Activated CD8-positive, alpha-beta T cell treated with anti-CD3 and anti-CD28 coated beads, Interleukin-2, amount 10 ng/mL, durations not matched to agents 7 days and 5 days (primary cell): ENCODE measurements at places on chromosomes 6 and 20. TPM values are rescaled to one million over a fixed set of nuclear protein-coding genes. Genes with fewer than 3 reads are reported as not detected.

The SIRPD gene
- total RNA-seq: 0.23 TPM

The EFCAB8 gene
- 1.0 TPM for total RNA-seq

- peaks cover 6% of the 10 kb centered on the region for H3K4me1 ChIP-seq
- peaks cover 43% of the 10 kb centered on the region for H3K27me3 ChIP-seq
- DNase-seq: peak; percentile 40
- H3K4me3 ChIP-seq: peak overlapping the region; percentile 39
- H3K27ac ChIP-seq: no peak overlapping the region
Measured at GRCh38 chr20:37901654-37902503, 1.0 kb upstream of the VSTM2L start.

DNA sequence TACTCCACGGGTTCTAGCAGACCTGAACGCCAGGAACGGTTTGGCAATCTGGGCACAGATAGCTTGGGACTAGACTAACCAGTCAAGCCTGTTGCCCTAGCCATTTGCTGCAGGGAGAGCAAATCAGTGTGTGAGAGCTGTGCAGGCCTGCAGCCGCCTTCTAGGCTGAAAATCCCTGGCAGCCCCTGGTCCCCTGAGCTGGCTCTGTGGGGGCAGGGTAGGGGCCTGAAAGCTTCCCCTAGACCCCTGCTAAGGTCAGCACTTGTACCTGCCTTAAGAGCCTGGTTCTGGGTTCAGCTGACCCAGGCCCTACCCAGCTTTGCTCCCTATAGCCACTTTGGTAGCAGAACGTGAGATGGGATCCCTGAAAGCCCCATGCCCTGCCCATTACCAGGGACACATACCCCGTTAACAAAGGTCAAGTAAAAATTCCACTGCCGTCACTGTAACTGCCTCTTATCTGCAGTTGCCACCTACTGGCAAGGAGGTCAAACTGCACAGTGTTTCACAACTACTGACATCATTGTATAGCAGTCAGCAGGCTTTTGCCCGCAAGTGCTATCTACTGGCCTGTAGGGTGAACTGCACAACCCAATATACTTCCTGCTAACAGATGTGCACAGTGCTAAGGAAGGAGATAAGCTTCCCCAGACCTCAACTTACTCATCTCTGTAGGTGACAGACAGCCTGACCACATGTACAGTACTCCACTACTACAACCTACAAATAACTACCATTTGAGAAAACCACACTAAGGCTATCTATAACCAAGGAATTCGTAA is 95.1 kb upstream of the OLIG3 start:
- H3K4me1 ChIP-seq: peaks cover 12% of the 10 kb centered on the region
- H3K4me3 ChIP-seq: no peak overlapping the region
- peaks cover 4% of the 10 kb centered on the region for H3K36me3 ChIP-seq

DNA sequence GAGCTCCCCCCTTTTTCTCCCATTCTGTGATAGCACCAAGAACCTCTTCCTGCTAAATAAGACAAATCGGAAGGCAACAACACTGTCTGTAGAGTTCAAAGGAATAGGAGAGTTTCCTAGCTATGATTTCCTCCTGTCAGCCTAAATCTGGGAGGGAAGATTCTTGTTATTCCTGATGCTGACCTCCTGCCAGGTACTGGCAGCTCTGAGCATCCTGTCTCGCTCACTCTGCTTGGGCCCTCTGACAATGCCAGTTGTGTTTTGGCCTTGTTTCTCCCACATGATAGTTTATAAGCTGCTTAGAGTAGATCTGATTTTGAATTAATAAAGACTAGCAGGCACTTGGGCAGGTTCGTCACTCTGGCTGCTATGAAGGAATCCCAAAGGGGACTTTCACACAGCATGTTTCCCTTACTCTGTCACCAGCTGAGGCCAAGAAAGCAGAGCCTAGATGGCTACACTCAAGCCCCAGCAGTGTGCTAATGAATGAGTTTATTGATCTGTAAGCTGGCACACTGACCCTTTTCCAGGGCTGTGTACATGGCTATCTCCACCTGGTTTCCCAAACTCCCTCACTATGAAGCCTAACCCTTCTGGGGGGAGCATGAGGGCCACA is 52.3 kb downstream of the UQCC1 start:
- no peak overlapping the region for H3K27ac ChIP-seq
- H3K27me3 ChIP-seq: no peaks in the 10 kb centered on the region

- peaks cover 18% of the 10 kb centered on the region for H3K4me1 ChIP-seq
- H3K4me3 ChIP-seq: peak overlapping the region; percentile 52
- DNase-seq: peak; percentile 44
- H3K36me3 ChIP-seq: peaks cover 6% of the 10 kb centered on the region
- peaks cover 45% of the 10 kb centered on the region for H3K27me3 ChIP-seq
Measured at GRCh38 chr6:27553123-27553904, 80.4 kb upstream of the ZNF184 start.

The MICB gene
- 49.0 TPM for total RNA-seq

- peaks cover 29% of the 10 kb centered on the region for H3K27me3 ChIP-seq
- H3K4me1 ChIP-seq: peaks cover 7% of the 10 kb centered on the region
- H3K27ac ChIP-seq: no peak overlapping the region
Measured at GRCh38 chr6:43076464-43077332, 584 bp downstream of the PTK7 start.

The SLC12A5 gene
- 1.3 TPM for total RNA-seq

The FKBP1A gene
- 288 TPM for total RNA-seq

DNA sequence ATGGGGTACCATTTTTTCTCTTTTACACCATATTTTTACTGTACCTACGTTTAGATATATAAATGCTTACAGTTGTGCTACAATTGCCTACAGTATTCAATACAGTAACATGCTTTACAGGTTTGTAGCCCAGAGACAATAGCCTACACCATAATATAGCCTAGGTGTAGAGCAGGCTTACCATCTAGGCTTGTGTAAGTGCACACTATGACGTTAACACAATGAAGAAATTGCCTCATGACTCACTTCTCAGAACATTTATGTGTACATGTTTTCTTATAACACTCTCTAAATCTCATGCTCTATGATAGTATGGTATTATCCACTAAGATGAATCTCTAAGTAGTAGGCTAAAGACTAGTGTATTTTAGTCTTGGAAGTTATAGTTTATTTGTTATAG is 13.5 kb downstream of the GPR63 start:
- peaks cover 2% of the 10 kb centered on the region for H3K4me1 ChIP-seq
- H3K4me3 ChIP-seq: no peak overlapping the region
- no peaks in the 10 kb centered on the region for H3K36me3 ChIP-seq
- H3K27ac ChIP-seq: no peak overlapping the region
- no peaks in the 10 kb centered on the region for H3K27me3 ChIP-seq
- no peak for DNase-seq

DNA sequence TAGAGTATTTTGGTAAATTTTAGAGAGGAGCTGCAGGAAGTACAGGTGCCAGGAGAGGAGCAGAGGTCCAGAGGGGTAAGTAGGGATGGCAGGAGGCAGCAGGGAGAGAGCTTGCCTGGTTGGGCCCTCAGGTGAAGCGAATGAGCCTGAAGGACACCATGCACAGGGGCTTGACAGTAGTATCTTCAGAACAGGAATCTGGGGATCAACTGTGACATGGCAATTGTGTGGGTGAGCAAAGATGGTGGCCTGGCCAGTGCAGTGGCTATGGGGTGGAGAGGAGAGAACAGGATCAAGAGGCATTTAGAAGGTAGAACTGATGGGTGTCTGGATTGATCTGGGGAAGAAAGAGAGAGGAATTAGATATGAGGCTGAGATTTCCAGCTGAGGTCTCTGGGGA is 68.7 kb upstream of the RNF24 start:
- H3K27ac ChIP-seq: peak overlapping the region; percentile 53
- H3K36me3 ChIP-seq: peaks cover 9% of the 10 kb centered on the region
- H3K4me3 ChIP-seq: no peak overlapping the region
- DNase-seq: no peak
- H3K27me3 ChIP-seq: no peaks in the 10 kb centered on the region
- peaks cover 45% of the 10 kb centered on the region for H3K4me1 ChIP-seq

The GJA1 gene
- total RNA-seq: not detected

The RAET1L gene
- not detected for total RNA-seq

GRCh38 chr20:44904377-44904776 is 5.5 kb upstream of the PABPC1L start:
- peaks cover 85% of the 10 kb centered on the region for H3K36me3 ChIP-seq
- H3K27me3 ChIP-seq: no peaks in the 10 kb centered on the region
- H3K27ac ChIP-seq: no peak overlapping the region
- DNase-seq: no peak
- peaks cover 27% of the 10 kb centered on the region for H3K4me1 ChIP-seq

- DNase-seq: no peak
- H3K36me3 ChIP-seq: no peaks in the 10 kb centered on the region
- H3K27ac ChIP-seq: no peak overlapping the region
- H3K4me1 ChIP-seq: peaks cover 2% of the 10 kb centered on the region
- no peaks in the 10 kb centered on the region for H3K27me3 ChIP-seq
Measured at GRCh38 chr6:11143394-11144371, 32.2 kb upstream of the ERVFRD-1 start.

DNA sequence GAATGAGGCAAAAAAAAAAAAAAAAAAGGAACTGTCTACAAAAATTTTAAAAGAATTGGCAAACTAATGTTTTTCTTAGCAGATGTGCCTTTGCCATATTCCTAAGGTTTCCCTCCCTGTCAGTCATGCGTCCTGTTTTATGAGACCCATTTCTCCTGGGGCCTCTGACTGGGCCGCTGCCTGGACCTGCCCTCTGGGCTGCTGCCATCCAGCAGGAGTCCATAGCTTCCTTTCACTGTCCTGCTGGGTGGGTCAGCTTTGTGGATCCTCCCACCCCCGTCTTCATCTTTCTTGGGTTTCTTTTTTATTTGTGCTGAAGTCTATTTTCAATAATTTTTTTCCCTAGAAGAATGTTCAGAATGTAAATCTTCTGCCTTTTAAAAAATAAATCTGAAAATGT is 110.8 kb upstream of the SCP2D1 start:
- no peak overlapping the region for H3K27ac ChIP-seq
- H3K27me3 ChIP-seq: no peaks in the 10 kb centered on the region

GRCh38 chr20:20499439-20499838 is 131.5 kb downstream of the INSM1 start:
- no peak overlapping the region for H3K27ac ChIP-seq
- no peak for DNase-seq
- H3K36me3 ChIP-seq: peaks cover 27% of the 10 kb centered on the region
- H3K4me1 ChIP-seq: no peaks in the 10 kb centered on the region
- no peak overlapping the region for H3K4me3 ChIP-seq
- no peaks in the 10 kb centered on the region for H3K27me3 ChIP-seq

- peak overlapping the region; percentile 51 for H3K4me3 ChIP-seq
- peaks cover 38% of the 10 kb centered on the region for H3K4me1 ChIP-seq
- H3K36me3 ChIP-seq: no peaks in the 10 kb centered on the region
- peak; percentile 52 for DNase-seq
Measured at GRCh38 chr6:13273931-13274706, 54.2 kb downstream of the TBC1D7 start.

The SLC22A23 gene
- total RNA-seq: 0.24 TPM

DNA sequence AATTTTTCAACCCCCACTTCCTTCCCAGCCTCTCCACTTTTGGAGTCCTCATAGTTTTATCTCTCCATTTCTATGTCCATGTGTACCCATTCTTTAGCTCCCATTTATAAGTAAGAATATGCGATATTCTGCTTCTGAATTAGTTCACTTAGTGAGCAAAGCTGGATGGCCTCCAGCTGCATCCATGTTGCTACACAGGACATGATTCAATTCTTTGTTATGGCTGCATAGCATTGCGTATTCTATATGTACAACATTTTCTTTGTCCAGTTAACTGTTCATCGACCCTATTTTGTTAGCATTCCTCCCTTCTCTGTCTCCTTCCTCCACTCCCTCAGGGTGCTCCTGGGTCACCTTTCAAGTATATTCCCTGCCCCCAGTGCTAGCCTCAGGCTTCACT is 210.0 kb upstream of the SSTR4 start:
- H3K4me3 ChIP-seq: no peak overlapping the region
- no peaks in the 10 kb centered on the region for H3K36me3 ChIP-seq
- no peak for DNase-seq
- H3K27me3 ChIP-seq: no peaks in the 10 kb centered on the region
- no peaks in the 10 kb centered on the region for H3K4me1 ChIP-seq

DNA sequence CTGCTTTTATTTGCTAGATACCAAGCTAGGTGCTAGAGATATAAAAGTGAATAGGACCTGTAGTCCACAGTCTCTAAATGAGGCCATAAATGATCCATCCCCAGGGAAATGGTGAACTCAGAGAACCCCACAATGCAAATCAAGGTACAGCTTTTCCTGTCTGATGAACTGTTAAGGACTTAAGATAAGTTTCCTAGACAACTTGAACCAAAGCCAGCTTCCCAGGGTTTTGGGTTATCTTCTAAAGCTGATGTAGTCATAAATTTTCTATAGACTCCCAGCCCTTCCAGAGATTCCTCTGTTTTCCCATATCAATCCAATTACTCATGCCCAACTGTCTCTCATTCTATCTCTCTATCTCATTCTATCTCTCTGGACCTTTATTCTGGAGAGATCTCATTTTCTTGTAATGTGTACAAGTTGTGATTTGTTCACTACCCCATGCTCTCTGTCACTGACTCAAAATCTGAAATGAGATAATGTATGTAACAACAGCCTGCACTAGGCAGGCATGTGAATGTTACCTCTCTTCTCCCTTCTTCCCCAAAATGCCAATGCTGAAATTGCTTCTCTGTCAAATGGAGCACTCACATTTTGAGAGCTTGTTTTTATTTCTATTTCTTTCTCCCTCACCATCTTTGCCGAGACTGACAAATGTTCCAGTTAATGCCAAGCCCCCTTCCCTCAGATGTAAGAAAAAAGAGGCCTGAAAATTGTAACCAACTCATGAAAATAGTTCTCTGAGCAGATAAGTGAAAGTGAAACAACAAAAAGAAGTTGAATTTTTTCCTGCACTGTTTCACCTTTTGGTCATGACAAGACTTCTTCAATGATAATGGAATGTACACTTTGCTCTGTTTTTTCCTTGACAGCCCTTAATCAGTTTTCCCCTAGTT is 279.9 kb downstream of the SLC35F1 start:
- peaks cover 2% of the 10 kb centered on the region for H3K27me3 ChIP-seq
- H3K4me1 ChIP-seq: peaks cover 20% of the 10 kb centered on the region
- peak overlapping the region; percentile 41 for H3K27ac ChIP-seq

GRCh38 chr6:34441526-34441925 is 15.7 kb upstream of the RPS10 start:
- H3K27me3 ChIP-seq: peaks cover 4% of the 10 kb centered on the region
- no peak overlapping the region for H3K4me3 ChIP-seq
- H3K27ac ChIP-seq: no peak overlapping the region

The HLA-DRB5 gene
- 16.9 TPM for total RNA-seq

DNA sequence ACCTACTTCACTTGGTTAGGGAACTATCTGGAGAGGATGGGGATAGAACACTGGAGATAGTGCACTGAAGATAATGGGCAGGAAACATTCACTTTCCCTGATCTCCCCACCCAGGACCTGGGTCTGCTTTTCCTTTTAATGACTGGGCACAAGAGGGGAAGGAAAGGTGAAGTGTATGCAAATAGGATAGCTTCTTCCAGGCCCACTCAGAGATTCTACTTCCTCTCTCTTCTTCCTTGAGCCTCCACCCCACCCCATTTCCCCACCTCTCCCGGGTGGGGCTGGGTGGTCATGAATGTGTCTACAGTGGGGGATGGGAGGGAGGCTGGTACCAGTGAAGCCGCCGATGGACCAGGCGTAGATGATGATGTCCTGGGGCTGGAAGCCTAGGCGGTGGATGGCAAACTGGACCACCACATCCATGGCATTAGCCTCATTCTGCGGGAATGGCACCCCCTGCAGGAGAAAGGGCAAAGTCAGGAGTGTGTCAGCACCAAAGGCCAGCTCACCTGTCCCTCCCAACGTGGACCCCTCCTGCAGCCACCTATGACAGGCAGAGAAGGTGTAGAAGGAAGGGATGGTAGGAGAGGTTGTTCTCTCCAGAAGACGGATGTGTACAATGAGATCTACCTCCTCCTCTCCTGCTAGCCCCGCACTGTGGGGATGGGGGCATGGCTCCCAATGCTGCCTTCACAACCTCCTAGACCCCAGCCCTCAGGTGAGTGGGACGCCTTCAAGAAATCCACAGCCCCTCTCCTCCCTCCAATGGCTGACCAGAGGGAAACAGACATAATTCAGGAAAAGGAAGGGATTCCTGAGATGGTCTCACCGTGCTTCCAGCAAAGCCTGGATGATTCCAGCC is 8.6 kb upstream of the LY6G5C start:
- H3K4me1 ChIP-seq: peaks cover 4% of the 10 kb centered on the region
- H3K36me3 ChIP-seq: peaks cover 40% of the 10 kb centered on the region
- no peak for DNase-seq
- H3K27ac ChIP-seq: no peak overlapping the region
